CD4-positive, alpha-beta T cell treated with Interleukin-17A for 1 hour (primary cell): ENCODE measurements at places on chromosomes 3 and 15.
A peak's percentile ranks its signal among the peaks of the same experiment; 100 is the strongest.

DNA sequence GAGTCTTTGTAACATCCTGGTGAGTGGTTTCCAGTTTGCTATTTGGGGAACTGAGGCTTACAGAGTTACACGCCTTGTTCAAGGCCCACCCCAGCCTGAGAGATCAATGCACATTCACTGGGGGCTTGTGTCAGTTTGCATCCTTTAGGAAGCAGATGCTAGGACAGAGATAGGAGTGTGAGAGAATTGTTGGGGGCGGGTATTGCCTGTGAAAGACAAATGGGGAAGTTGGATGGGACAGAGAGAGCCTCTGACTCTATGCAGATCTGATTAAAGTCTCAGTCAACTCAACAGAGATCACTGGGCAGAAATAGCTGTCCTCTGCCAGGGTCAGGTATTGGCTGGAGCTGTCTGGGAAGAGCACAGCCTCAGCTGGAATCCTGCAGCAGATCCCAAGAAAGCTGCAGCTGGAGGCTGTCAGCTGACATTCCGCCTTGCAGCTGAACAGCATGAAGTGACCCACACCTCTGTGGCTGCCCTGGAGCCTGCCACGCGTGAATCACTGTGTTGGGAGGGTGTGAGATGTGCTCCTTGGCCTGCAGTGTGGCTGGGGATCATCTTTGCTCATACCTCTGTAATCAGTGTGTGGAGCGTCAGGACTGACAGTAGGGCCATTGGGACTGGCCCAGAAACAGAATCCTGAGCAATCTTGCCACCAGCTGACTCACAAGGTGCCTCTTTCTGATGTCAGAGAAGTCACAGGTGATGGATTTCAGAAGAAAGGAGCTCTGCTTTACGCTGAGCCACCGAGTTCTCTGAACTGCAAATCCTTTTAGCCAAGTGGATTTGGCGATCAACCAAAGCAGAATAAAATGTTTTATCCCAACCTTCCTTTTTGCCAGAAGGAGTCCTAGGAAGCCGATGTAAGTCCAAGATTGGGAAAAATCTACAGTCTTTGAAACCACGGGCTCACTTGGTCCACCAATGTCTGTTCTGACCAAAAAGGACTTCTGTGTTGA is 284.1 kb upstream of the LRRFIP2 start:
- no peak for DNase-seq

- DNase-seq, result no peak
Observed at GRCh38 chr3:119659606-119660291, 640 bp downstream of the POPDC2 start.

- DNase-seq, result no peak
Observed at GRCh38 chr15:71600237-71600636, 210.1 kb upstream of the NR2E3 start.

DNA sequence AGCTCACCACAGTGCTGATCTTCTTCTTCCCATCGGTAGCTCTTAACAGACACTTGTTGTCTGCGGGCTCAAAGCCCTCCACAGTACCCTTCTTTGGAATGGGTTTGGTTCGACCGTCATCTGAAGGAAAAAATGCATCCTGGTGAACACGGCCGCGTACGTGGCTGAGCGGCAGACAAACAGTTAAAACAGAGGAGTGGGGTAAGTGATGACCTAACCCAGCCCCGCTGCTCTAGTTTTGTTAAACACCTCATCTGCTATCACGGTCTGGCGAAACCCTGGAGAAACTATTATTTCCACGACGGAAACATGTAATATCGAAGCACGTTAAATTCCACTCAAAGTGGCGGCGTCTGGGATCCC is 725 bp downstream of the SRP14 start:
- DNase-seq, result peak; percentile 20
